HT1080 (cell line): ENCODE measurements at places on chromosomes 7 and 10. TPM values are rescaled to one million over a fixed set of nuclear protein-coding genes. Genes with fewer than 3 reads are reported as not detected.

ITPRID1 gene
- not detected in 2 replicates for total RNA-seq

ADIRF gene
- 0.77 and 1.2 TPM in 2 replicates for total RNA-seq

PHKG1 gene
- total RNA-seq, result 0.10 and 0.58 TPM in 2 replicates

AMPH gene
- total RNA-seq, result 1.3 and 2.3 TPM in 2 replicates

SUGCT gene
- 6.6 and 13.1 TPM in 2 replicates for total RNA-seq

THSD7A gene
- not detected in 2 replicates for total RNA-seq

HTR7 gene
- total RNA-seq, result 16.8 and 19.4 TPM in 2 replicates

CRCP gene
- 24.7 and 30.6 TPM in 2 replicates for total RNA-seq

PRF1 gene
- not detected in 2 replicates for total RNA-seq

ZPBP gene
- not detected in 2 replicates for total RNA-seq

DNA sequence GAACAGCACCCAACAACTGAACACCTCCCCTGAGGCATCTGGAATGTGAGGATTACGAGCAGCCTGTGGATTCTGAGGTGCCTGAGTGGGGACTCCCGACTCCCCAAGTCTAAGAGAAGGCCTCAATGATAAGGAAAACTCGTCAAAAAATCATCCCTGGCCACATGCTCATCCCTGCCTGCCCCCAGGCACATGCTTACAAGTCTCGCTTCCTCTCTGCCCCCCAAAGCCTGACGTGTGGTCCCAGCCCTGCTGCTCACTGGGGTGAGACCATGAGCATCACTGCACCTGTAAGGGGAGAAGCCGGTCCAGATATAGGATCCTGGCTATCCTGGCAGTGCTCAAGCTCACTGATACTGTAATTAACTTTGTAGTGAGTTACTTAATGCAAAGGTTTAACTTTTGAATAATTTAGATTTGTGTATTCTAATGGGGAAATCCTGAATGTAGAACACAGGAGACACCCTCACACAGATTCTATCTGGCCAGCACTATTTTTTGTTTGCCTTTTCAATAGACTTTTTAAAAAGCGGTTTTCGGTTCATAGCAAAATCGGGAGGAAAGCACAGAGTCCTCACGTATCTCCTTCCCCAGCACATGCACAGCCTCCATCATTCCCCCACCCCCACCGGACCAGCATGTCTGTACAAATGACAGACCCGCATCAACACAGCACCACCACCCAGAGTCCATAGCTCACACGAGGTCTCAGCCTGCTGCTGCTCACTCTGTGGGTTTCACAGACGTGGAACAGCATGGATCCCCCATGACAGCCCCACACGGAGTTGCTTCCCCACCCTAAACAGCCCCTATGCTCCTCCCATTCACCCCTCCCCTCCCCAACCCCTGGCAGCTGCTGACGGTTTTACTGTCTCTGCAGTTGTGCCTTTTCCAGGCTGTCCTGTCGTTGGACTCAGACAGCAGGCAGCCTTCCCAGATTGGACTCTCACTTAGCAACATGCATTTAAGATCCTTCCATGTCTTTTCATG lies 167.9 kb downstream of the DIP2C start:
- DNase-seq, result no peak

- no peak for DNase-seq
Measured at GRCh38 chr10:113506476-113506875, 46.4 kb upstream of the HABP2 start.

GRCh38 chr10:77563638-77564270 lies 73.9 kb downstream of the KCNMA1 start:
- no peak for DNase-seq

- DNase-seq, result no peak
Measured at GRCh38 chr7:123916240-123916724, 8.8 kb upstream of the SPAM1 start.

DNA sequence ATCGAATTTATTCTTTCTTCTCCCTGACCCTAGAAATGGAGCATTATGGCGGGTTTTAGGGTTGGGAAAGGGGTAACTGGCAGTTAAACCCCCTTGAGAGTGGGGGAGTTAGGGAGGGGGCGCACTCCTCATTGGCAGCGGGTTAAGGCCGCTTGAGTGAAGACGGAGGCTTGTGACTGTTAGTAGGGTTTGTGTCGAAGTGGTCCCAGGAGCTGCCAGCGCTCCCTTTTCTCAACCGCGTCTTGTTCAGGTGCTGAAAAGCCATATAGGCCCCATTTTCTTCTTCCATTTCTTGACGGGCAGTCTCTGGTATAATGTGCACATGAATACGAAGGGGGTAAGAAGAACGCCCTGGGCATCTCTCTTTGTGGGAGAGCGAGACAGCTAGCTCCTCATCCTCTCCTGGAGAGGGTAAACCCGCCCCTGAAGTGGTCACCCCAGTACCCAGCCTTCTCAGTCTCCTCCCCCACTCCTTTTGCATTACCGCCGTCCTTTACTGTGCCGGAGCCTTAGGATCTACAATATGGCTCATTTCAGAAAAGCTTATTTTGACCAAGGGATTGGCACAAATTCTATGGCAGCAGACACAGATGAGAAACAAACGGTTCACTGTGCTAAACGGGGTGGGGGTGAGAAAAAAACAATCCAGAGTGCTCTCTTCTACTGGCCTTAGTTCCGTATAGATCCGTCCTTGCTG lies 836 bp downstream of the KMT2E start:
- peak; percentile 63 for DNase-seq

DNA sequence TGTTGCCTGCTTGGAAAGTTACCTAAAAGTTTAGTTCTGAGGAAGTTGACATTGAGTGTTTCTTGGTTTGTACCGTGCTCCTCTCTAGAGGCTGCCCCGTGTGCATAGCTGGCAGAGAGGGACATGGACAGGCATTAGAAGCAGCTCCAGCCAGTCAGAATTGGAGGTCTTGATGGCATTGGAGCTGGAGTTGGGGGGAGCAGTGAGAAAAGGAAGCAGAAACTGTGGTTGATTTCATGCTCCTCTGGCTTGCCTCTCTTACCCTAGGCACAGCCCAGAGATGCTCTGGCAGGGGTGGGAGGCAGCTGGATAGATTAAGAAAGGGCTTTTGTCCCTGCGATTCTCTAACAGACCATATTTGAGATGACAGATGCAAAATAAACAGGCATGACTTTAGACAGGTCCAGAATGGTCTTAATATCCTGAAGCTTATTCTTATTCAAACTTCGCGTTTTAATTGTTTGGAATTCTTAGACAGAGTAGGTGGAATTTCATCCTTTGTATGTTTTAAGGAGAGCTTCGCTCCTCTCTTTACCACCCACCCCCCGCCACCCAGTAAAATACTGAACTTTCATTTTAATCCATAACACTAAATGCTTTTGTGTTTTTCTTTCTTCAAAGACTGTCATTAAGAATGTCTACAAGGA lies 73.5 kb upstream of the GLCCI1 start:
- DNase-seq, result no peak

DNA sequence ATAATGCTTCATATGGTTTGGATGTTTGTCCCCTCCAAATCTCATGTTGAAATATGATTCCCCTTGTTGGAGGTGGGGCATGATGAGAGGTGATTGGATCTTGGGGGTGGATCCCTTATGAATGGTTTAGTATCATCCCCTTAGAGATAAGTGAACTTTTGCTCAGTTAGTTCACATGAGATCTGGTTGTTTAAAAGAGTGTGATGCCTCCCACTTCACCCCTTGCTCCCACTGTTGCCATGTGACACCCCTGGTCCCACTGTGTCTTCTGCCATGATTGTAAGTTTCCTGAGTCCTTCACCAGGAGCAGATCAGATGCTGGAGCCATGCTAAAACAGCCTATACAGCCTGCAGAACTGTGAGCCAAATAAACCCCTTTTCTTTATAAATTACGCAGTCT lies 13.1 kb upstream of the AUTS2 start:
- no peak for DNase-seq

DNA sequence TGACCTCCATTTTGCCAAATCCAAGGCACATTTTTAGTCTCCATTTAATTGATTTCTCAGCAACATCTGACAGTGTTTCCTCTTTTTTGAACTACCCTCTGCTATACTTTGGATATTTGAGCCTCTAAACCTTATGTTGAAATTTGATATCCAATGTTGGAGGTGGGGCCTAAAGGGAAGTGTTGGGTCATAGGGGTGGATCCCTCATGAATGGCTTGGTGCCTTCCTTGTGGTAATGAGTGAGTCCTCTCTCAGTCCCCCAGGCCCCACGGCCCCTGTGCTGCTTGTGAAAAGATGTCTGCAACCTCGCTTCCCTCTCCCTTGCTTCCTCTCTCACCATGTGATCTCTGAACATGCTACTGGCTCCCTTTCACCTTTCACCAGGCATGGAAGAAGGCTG lies 96.8 kb upstream of the DGKB start:
- peak; percentile 42 for DNase-seq

DNA sequence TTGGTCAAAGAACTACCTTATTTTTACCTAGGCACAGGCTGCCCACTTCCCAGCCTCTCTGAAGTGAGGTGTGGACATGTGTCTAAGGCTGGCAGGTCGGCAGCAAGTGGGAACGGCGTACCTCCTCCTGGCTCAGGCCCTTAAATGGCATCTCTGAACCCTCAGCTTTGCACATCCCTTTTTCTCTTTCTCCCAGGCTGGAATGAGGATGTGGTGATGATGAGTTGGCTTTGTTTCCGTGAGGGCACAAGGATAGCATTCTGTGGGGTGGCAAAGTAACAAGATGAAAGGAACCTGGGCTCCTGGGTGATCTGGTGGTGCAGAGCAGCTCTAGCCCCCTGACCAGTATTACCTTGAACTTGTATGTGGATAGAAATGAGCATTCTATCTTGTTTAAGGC lies 196.8 kb downstream of the REEP3 start:
- DNase-seq, result peak; percentile 87

DNA sequence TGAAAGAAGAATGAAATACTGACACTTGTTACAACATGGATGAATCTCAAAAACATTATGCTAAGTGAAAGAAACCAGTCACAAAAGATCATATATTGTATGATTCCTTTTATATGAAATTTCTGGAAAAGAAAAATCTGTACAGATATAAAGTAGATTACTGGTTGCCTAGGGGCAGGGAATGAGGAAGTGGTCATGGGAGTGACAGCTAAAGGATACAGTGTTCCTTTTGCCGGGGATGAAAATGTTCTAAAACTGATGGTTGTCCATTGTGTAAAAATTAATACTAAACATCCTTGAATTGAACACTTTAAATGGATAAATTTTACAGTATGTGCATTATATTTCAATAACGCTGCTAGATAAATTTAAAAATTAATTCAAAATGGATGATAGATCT lies 25.1 kb downstream of the ALOX5 start:
- DNase-seq, result no peak

- no peak for DNase-seq
Measured at GRCh38 chr7:47714669-47715607, 133.0 kb upstream of the TNS3 start.

GRCh38 chr7:10643545-10643944 lies 330.1 kb upstream of the PHF14 start:
- no peak for DNase-seq

DNA sequence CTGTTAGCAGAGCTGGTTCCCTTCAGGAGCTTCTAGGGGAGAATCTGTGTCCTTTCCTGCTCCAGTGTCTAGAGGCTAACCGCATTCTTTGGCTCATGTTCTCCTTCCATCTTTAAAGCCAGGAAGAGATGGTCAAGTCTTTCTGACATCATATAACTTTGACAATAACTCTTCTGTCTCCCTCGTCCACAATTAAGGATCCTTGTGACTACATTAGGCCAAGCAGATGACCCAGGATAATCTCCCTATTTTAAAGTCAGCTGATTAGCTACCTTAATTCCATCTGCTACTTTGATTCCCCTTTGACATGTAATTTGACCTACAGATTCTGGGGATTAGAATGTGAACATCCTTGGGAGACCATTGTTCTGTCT lies 28.1 kb upstream of the SLC26A4 start:
- DNase-seq, result no peak

GRCh38 chr7:18894155-18894554 lies 223.3 kb downstream of the TWIST1 start:
- no peak for DNase-seq

- DNase-seq, result no peak
Measured at GRCh38 chr7:26618898-26619297, 245.5 kb downstream of the SKAP2 start.
